ENCODE measurements at places on chromosomes 7 and 10. TPM values are rescaled to one million over a fixed set of nuclear protein-coding genes. Genes with fewer than 3 reads are reported as not detected.
A peak's percentile ranks its signal among the peaks of the same experiment; 100 is the strongest.

SPDYE18 gene
- 1.6 TPM for total RNA-seq

SYPL1 gene
- 38.8 TPM for total RNA-seq

FAM25C gene
- total RNA-seq, result not detected

LIPF gene
- total RNA-seq, result not detected

TAS2R60 gene
- total RNA-seq, result 0.80 TPM

GPR15LG gene
- total RNA-seq, result not detected

GJD4 gene
- total RNA-seq, result 0.22 TPM

SLC16A12 gene
- total RNA-seq, result not detected

PPP1R17 gene
- not detected for total RNA-seq

MSMB gene
- not detected for total RNA-seq

GRB10 gene
- 3.8 TPM for total RNA-seq

DNA sequence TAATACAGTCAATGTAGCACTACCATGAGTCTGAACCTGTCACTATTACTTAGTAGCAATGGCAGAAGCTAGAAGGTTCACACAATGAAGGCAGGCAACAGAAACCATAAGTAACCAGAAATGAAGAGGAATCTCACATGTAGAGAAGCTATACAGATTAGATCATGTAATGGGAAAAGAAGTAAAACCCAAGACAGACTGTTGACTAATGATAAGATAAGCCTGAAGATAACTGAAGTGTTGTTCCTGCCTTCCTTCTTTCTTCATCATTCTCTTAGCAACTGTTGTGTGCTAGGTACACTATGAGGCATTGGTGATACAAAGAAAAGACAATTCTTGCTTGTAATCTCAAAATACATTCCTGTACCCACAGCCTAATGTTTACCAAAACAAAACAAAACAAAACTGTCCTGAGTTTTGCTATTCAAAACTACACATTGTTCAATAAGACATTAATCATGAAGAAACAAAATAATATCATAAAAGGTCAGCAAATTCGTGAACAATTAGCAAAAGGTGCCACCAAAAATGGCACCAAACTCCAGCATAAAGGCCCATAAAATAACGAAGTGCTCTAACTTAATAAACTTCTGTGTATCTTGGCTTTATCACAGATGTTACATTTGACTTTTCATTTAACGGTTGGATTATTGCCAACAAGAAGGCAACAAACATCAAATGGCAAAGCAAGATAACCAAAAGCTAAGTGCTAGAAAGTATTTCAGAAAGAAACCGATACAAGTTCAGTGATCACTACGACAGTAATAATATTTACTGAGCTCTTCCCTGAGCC is 27.1 kb downstream of the ZNF800 start:
- H3K36me3 ChIP-seq, result no peaks in the 10 kb centered on the region
- DNase-seq, result no peak
- H3K4me1 ChIP-seq, result peaks cover 18% of the 10 kb centered on the region
- H3K4me3 ChIP-seq, result no peak overlapping the region
- no peaks in the 10 kb centered on the region for H3K27me3 ChIP-seq

DNA sequence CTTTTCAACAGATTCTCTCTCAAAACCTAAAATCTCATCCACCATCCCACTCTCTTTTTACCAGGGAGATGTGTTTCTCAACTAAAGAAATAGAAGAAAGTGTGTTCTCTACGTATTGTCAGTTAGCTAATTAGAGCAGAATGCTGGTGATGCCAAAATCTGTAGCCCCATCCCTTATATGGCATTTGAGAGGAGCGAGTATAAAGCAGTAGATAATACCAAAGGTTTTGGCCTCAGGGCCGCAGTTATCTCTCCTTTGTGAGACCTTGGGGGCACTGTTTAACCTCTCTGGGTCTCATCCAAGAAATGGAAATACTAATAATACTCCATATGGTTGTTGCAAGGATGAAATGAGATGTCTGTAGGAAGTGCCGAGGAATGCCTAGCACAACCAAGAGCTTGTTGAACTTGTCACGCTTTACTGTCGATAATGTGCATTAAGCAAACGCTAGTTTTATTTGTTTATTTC is 456 bp upstream of the DLD start:
- peaks cover 4% of the 10 kb centered on the region for H3K27me3 ChIP-seq
- DNase-seq, result no peak
- peaks cover 37% of the 10 kb centered on the region for H3K4me1 ChIP-seq
- H3K27ac ChIP-seq, result peak overlapping the region; percentile 99

DNA sequence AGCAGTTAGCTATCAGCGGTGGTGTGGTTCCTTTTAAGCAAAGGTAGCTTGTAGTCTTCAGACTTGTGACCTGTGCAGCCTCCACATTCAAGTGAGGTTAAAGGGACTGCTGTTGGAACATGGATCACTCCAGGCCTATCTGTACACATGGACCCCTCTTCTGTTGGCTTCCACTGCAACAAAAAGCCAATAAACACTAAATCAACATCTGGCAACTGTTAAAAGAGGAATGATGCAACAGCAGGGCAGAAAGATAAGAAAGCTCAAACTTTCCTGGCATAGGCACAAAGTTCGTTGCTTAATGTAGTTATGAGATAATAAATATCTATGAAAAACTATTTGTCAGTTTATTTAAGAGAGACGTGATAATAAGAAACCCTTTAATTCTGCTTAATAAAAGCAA is 4.0 kb upstream of the MINPP1 start:
- no peak for DNase-seq
- H3K27ac ChIP-seq, result no peak overlapping the region
- peaks cover 3% of the 10 kb centered on the region for H3K36me3 ChIP-seq
- no peak overlapping the region for H3K4me3 ChIP-seq

GRCh38 chr7:139597028-139597427 is 73.5 kb downstream of the CLEC2L start:
- H3K27me3 ChIP-seq, result no peaks in the 10 kb centered on the region
- H3K4me3 ChIP-seq, result no peak overlapping the region
- H3K36me3 ChIP-seq, result peaks cover 11% of the 10 kb centered on the region

DNA sequence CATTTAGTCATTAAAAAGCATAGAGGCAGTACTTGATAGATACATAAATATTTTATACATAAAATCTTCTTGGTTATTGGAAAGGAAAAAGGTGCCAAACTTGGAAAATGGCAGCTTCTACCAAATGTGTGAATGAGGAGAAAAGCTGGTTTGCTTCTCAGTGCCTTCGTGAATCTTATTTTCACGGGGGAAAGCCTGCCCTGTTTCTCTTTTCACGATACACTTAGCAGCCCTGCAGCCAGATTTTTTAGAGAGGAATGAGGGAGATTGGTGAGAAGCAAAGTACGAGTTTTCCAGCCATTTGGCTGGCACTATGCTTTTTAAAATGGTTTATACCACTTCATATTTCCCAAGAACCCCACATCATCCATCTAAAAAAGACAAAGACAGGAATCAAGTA is 22.9 kb upstream of the C1QL3 start:
- no peak overlapping the region for H3K27ac ChIP-seq
- no peak for DNase-seq
- peaks cover 2% of the 10 kb centered on the region for H3K36me3 ChIP-seq
- H3K4me1 ChIP-seq, result peaks cover 6% of the 10 kb centered on the region

- no peaks in the 10 kb centered on the region for H3K27me3 ChIP-seq
- no peaks in the 10 kb centered on the region for H3K36me3 ChIP-seq
- peak overlapping the region; percentile 97 for H3K27ac ChIP-seq
- no peak for DNase-seq
Measured at GRCh38 chr10:1050145-1050544, 1.2 kb upstream of the IDI1 start.

GRCh38 chr7:100072462-100072861 is 9.1 kb downstream of the ZNF3 start:
- H3K36me3 ChIP-seq, result peaks cover 22% of the 10 kb centered on the region
- H3K4me3 ChIP-seq, result no peak overlapping the region
- no peak overlapping the region for H3K27ac ChIP-seq
- no peaks in the 10 kb centered on the region for H3K27me3 ChIP-seq
- DNase-seq, result no peak

DNA sequence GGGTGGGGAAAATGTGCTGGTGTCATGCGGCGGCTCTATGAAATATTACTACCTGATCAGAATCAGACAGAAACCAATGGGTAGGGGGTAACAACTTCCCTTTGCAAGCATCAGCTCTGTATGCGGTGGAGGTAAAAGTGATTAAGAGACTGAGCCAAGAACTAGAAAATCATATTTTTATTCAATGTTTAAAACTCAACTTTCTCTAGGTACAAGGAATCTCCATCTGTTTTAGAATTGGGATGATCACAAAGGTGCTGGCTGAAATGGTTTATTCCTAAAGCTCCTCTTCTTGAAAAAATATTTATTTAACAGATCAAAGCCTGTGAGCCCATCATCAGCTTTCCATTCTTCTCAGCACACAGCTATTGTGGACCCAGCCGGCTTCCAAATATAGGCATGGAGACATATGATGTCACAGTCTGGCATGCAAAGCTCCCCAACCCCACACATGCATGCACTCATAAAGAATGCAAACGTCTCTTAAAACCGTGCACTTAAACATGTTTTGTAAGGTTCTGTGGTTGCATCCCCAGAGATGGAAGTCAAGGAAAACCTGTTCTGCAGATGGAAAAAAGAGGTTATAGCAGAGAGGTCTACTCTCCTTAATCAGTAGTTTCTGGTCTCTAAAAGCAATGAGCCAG is 126.0 kb downstream of the SKIDA1 start:
- no peak overlapping the region for H3K4me3 ChIP-seq
- H3K4me1 ChIP-seq, result no peaks in the 10 kb centered on the region
- H3K27ac ChIP-seq, result no peak overlapping the region

GRCh38 chr10:5951167-5951711 is 26.1 kb downstream of the IL15RA start:
- H3K4me1 ChIP-seq, result peaks cover 5% of the 10 kb centered on the region
- no peak for DNase-seq
- no peak overlapping the region for H3K4me3 ChIP-seq
- no peak overlapping the region for H3K27ac ChIP-seq

DNA sequence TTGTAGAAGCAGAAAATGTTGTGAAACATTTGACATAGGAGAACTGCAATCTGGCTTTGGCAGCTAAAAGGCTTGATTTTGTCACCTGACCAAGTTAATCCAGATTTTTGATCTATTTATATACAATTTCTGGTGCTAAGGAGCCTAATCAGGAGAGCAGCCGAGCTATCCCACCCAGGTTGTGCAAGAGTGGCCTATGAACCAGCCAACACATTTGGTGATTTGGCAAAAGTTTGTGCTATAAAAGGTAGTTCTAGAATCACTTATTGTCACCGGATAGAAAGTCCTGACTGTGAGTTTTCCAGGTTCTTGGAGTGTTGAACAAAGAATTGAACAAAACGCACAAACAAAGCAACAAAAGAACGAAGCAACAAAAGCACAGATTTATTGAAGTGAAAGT is 1.4 kb upstream of the SPAM1 start:
- no peaks in the 10 kb centered on the region for H3K4me1 ChIP-seq
- no peak overlapping the region for H3K4me3 ChIP-seq
- H3K27ac ChIP-seq, result no peak overlapping the region
- H3K27me3 ChIP-seq, result peaks cover 12% of the 10 kb centered on the region

DNA sequence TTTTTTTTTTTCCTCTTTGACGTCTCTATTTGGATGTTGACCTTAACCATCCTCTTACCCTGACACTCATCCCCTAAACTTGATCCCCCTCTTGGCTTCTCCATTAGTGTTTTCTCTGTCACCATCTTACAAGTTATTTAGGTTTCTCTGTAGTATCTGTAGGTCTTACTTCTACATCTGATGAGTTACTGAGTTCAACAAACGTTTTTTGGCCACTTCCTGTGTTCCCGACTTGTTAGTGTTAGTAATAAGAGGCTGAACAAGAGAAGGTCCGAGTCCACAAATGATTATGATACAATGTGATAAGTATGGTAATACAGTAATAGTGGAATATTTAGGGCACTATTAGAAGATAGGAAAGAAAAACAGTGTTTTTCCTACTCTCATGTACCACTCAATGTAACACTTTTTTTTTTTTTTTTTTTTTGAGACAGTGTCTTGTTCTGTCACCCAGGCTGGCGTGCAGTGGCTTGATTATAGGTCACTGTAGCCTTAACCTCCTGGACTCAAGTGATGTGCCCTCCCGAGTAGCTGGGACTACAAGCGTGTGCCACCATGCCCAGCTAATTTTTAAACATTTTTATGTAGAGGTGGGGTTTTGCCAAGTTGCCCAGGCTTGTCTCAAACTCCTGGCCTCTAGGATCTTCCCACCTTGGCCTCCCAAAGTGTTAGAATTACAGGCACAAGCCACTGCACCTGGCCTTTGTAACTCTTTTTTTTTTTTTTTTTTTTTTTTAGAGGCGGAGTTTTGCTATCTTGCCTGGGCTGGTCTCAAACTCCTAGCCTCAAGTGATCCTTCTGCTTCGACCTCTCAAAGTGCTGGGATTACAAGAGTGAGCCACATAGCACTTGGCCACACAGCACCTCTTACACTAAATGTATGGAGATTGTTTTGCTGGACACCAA is 12.5 kb downstream of the CCSER2 start:
- peak overlapping the region; percentile 64 for H3K4me3 ChIP-seq
- H3K27ac ChIP-seq, result peak overlapping the region; percentile 93
- peaks cover 6% of the 10 kb centered on the region for H3K36me3 ChIP-seq

GRCh38 chr10:21510241-21511094 is 15.0 kb downstream of the SKIDA1 start:
- H3K27ac ChIP-seq, result no peak overlapping the region
- peaks cover 63% of the 10 kb centered on the region for H3K27me3 ChIP-seq
- H3K4me3 ChIP-seq, result no peak overlapping the region
- peaks cover under 1% of the 10 kb centered on the region for H3K4me1 ChIP-seq

GRCh38 chr7:2923886-2924574 is 79.9 kb upstream of the GNA12 start:
- peaks cover 7% of the 10 kb centered on the region for H3K4me1 ChIP-seq
- H3K36me3 ChIP-seq, result peaks cover 9% of the 10 kb centered on the region
- no peaks in the 10 kb centered on the region for H3K27me3 ChIP-seq
- no peak overlapping the region for H3K27ac ChIP-seq

- peak overlapping the region; percentile 98 for H3K4me3 ChIP-seq
- peaks cover 27% of the 10 kb centered on the region for H3K4me1 ChIP-seq
Measured at GRCh38 chr10:58266003-58266825, 1.5 kb downstream of the IPMK start.
